ENCODE measurements at places on chromosomes 1 and 21.

DNA sequence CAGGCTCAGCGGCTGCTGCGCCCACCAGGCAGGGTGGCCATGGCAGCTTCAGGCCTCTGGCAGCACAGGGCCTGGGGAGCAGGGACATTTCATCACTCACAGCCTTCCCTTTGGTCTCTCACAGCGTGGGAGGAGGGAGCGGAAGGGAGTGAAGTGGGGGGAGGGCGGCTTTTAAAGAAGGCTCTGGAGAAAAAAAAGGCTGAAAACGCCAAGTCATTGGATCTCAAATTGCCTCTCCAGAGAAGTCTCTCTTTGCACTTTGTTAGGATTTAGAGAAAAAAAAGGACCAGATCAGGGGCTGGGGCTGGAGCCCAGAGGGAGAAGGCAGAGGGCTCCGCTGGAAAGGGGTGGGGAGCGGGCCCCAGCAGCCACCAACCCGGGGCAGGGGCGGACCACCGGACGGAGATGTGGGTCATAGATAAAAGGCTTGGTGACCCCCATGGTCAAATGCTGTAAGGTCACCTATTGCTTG, 209.9 kb downstream of the GRIK3 start:
- DNase-seq = no peak

DNA sequence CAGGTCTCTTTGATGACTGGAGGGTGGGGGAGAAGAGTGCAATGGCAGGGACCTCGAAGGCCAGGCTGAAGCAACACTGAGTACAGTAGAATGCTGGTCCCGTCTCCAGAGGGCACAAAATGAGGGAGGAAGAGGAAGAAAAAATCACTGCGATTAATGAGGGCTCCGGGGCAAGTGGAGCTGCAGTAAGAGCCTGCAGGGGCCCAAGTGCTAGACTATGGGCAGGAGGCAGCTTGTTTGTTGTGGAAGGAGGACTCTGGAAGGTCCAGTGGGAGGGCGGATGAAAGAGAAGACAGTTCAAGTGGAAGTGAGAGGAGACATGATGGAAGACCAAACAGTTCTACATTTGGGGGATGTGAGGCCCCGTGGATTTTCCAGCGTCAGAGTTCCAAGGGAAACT, 17.4 kb downstream of the TMCC2 start:
- DNase-seq = no peak

DNA sequence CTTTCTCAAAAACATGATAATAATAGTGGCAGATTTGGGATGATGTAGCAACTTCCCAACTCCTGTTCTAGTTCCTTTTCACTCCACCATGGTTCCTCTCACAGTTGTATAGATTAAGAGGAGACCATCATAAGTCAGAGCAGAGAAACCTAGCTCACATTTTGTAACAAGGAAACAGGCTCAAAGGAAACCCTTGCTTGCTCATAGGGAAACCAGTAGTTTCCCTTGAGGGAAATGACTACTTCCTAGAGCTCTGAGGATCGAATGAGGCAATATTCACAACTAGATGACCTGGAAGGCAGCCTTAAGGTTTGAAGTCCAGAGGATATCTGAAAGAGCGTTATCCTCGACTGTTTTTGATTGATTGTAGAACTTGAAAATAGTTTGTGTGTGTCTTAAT, 76.1 kb upstream of the C8B start:
- DNase-seq = no peak

DNA sequence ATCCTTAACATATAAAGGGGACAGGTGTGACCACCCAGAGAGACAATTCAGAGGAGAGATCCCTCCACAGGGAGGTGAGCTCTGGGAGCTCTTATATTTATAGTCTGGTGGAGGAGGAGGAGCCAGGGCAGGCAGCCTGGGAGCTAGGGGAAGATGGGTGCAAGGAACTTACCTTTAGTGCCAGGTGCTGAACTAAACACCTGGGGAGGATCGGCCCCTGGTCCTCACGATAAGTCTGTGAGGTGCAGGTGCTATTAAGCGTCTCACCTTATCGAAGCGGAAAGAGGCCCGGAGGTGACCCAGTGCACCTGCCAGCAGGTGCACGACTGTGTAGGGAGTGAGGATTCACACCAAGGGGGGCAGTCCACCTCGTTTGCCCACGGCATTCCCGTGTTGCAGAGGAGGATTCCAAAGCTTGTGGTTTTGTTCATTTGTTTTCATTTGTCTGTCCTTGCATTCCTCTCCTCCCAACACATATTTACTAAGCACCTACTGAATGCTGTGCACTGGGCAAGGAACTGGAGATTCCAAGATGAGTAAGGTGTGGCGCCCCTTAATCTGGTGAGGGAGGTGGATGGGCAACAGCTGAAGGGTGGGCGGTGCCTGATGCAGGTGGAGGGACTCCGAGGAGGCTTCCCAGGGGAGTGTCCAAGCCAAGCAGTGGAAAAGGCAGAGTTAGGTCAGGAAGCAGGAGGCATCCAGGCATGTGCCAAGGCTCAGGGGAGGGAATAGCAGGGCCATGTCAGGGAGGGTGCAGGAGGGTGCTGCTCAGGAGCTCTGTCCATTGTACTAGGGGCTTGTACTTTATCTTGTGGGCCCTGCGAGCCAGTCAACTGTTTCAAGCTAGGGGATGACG, 11.5 kb downstream of the ARHGEF10L start:
- peak; percentile 58 for DNase-seq

DNA sequence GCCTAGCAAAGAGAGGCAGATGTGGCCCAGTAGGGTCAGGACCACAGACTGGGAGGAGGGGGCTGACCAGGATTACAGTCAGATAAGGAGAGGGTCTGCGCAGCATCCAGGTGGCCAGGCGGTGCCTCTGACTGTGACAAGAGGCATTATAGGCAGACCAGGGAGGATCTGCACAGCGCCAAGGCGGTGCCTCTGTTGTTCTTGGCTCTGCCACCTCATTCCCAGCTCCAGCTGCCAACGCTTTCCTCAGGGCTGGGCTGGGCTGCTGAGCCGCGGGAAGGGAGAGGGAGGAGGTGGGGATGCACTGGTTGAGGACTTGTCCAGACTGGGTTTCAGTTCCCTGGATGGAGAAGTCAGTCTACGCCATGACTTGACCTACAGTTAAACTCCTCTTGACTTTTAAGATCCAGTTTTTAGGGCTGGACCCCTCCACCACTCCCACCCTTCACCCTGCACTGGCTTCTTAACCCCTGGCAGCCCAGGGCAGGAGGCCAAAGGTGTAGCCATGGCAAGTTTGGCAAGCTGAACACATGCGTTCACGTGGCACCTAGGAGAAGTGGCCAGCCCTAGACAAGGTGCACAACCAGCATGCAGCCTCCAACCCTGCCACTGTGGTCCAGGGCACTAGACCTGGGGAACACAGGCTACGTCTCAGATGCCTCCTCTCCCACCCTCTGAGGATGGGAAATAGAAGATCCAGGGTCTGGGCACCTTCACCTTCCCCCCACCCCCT, 4.5 kb upstream of the CRABP2 start:
- DNase-seq = no peak

DNA sequence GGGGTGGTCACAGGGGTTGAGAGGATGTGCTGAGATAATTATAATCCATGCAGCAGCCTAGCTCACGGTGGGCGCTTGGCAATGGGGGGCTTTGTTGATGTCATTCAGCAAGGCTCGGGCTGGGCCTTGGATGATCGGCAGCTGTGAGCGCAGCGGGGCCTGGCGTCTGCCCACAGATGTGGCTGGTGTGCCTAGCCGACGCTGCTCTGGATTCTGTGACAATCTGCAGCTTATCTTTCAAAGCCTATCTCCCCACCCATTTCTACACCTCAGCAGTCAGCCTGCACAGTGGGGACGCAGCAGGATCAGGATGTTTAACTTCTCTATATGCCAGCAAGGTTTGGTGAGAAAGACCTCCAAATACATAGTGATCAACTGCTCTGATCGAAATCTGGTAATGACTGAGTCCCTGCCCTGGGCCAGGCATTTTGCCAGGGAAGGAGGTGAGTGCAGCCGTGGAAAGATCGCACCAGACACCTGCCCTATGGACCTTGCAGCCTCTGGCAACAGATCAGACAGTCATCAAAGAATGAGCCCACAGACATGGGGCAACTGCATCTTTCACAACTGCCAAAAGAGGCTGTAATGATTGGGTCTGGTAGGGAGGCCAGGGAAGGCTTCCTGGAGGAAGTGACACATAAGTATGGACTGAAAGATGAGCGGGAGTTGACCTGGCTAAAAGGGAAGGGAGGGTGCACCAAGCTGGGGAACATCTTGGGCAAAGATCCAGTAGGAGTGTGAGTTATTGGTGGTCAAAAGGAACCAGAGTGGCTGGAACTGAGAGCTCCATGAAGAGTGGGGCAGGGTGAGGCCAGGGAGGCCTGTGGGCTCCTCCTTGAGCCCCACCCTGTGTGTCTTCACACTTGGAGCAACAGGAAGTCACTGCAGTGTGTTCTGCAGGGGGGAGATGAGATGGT, 35.3 kb downstream of the EPHB2 start:
- no peak for DNase-seq

- no peak for DNase-seq
Observed at GRCh38 chr1:9136932-9137331, 8.0 kb upstream of the GPR157 start.

- DNase-seq = no peak
Observed at GRCh38 chr1:6503884-6504602, 12.6 kb upstream of the PLEKHG5 start.

GRCh38 chr1:163035446-163036249, 33.5 kb upstream of the RGS4 start:
- DNase-seq = no peak

- peak; percentile 36 for DNase-seq
Observed at GRCh38 chr1:27366411-27367159, at the start of gene MAP3K6. TSS of gene MAP3K6 (minus strand) at chr1:27366961. CDS start at chr1:27366597, 364 bp downstream.

GRCh38 chr1:9352377-9353134, 59.9 kb downstream of the SPSB1 start:
- DNase-seq = no peak

DNA sequence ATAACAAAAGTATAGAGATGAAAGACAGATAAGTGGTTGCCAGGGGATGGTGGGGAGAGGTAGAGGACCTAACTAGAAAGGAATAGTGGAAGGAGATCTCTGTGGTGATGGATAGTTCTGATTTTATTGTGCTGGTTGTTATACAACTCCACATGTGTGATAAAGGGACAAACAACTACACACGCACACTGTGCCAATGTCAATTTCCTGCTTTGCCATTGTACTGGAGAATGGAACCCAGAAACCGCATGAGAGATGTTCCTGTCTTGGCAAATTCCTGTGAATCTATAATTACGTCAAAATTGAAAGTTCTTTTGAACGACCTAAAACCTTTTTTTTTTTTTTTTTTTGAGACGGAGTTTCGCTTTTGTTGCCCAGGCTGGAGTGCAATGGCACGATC, 11.0 kb downstream of the TNFRSF9 start:
- no peak for DNase-seq

DNA sequence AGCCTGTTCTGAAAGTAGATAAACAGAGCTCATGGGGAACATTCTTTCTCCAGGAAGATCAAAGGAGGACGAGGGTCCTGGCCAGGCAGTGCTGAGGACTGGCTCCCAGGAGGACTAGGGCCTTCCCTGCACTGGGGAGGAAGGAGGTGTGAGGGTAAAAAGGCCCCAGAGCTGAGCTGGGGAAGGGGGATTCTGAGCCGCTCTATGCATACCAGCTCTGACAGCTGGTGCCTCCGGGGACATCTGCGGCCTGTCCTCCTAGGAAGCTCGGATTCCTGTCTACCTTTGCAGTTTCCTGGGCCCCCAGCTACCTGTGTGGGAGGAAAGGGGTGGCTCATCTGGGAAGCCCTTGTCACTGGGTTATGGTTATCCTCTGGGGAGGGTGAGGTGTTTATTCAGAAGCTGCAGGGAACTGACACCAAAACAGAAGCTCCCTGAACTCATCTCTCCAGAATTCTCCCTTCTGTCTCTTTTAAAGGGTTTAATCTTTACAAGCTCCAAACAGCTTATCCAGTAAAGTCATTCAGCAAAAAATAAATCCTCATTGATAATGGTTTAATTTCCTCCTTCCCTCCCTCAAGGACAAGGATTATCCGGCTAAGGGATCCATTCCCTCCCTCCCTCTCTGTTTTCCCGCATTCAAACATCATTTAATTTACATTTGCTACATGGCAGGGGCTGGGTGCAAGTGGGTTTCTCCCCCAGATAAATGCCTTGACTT, 31.0 kb downstream of the NENF start:
- DNase-seq = no peak

GRCh38 chr1:190679454-190679853, 201.8 kb upstream of the BRINP3 start:
- DNase-seq = no peak

DNA sequence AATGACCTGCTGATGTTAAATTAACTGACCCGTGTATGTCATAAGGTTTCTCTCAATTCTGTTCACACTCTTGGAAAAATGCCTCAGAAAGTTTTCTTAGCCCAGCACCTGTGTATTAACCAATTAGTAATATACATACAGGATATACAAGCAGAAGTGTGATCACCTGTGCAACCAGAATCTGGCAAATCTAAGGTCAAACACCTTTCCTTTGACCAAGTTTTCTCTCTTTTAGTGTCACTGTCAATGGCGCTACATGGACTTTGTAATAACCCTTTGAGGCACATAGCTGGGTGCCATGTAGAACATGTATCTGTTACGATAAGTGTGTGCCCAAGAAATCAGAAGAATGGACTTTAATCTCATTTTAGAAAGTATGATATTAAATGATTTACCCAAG, 1.1 kb downstream of the NCSTN start:
- no peak for DNase-seq

DNA sequence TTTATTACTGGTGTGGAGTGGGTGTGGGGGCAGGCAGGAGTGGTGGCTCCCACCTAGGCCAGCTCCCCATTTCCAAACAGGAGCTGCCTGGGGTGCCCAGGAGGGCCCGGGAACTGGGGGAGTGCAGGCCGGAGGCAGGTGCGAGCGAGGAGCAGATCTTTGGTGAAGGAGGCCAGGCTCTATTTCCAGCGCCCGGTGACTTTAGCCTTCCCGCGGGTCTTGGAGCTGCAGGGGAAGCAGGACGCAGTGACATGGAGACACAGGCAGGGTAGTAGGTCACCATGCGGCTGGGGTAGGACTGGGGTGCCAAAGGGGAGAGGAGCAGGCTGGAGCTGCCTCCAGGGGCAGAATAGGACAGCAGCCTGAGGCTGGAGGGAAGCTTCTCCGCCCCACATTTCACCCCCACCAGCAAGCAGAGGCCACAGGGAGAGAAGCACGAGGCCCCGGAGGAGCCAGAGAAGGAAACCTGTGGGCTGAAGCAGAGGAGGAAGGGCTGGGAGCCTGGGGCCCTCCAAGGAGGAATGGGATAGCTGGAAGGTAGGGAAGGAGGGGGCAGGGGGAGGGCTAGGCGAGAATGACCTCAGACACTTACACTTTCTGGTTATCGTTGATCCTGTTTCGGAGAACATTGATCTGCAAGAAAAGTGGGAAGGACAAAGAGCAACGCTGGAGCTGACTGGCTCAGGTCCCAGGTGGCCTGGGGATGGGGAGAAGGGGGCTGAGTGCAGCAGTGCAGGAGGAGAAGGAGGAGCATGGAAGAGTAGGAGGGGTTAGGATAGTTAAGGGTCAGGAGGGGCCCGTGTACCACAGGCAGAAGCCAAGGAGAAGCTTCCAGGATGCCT, 18.2 kb downstream of the TNNT2 start:
- DNase-seq = no peak

- DNase-seq = no peak
Observed at GRCh38 chr1:99672530-99673213, 26.8 kb downstream of the PALMD start.

DNA sequence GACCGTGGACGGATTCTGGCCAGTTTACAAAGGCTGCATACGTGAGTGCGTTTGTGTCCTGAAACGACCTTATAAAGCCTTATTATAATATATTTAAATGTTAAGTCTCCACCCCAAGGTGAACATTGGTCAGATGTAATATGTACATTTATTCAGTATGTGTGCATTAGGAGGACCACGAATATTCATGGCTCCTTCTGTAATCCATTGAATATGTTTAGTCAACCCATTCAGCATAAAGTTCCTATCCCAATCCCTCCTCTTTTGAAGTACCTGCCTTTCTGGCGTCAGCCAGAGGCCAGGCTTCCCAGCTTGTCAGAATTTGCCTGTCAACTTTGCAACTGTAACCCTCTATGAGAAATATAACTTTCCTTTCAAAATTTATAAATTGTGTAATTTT, 10.4 kb upstream of the FLG start:
- DNase-seq = no peak
